ENCODE measurements at places on chromosomes 6 and 20.

- peak; percentile 15 for DNase-seq
These were observed 91.2 kb downstream of the DLL1 start for GRCh38 chr6:170199716-170200115.

DNA sequence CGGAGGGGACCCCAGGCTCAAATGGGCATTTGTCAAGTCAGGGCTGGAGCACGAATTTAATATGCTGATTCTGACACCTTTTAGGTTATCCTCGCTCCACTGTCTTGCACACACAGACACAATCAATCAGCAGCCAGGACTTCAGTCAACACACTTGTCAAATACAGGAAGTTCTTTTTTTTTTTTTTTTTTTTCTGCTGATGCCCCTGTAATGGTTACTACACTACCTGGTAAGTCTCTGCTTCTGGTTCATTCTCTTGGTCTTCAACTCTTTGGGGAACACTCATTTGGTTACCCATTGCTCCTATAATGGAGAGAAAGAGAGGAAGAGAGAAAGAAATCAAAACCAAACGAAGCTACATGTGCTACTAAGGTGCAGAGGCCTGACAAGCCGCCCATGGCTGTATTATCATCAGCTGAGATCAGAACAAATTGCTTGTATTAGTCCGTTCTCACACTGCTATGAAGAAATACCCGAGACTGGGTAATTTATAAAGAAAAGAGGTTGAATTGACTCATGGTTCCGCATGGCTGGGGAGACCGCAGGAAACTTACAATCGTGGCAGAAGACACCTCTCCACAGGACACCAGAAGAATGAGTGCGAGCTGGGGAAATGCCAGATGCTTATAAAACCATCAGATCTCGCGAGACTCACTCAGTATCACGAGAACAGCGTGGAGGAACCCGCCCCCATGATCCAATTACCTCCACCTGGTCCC is 11.8 kb downstream of the BCAS1 start:
- DNase-seq: no peak

- DNase-seq: no peak
These were observed 15.5 kb downstream of the RARS2 start for GRCh38 chr6:87574237-87574804.

- no peak for DNase-seq
These were observed 138.1 kb upstream of the RPS6KA2 start for GRCh38 chr6:166765234-166765541.

- DNase-seq: no peak
These were observed 161.4 kb downstream of the TBXT start for GRCh38 chr6:166005944-166006899.

- no peak for DNase-seq
These were observed 159.3 kb downstream of the CDKAL1 start for GRCh38 chr6:20693466-20694063.

- peak; percentile 40 for DNase-seq
These were observed 2.2 kb downstream of the QKI start for GRCh38 chr6:163416557-163417253.

GRCh38 chr6:166855416-166855815 is 100.9 kb downstream of the RNASET2 start:
- no peak for DNase-seq

- DNase-seq: no peak
These were observed 71.5 kb downstream of the BTBD3 start for GRCh38 chr20:11989018-11989771.

DNA sequence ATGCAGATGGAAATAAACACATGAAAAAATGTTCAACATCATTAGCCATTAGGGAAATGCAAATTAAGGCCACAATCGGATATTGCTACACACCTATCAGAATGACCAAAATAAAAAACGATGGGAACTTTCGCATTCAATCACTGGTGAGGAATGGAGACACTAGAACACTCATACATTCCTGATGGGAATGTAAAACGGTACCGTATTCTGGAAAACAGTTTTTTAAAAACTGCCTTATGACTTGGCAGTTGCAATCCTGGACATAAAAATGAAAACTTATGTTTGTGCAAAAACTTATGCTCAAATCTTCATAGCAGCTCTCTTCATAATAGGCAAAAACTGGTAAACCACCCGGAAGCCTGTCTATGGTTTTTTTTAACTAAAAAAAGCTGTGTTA is 146.0 kb downstream of the CEBPB start:
- DNase-seq: no peak

DNA sequence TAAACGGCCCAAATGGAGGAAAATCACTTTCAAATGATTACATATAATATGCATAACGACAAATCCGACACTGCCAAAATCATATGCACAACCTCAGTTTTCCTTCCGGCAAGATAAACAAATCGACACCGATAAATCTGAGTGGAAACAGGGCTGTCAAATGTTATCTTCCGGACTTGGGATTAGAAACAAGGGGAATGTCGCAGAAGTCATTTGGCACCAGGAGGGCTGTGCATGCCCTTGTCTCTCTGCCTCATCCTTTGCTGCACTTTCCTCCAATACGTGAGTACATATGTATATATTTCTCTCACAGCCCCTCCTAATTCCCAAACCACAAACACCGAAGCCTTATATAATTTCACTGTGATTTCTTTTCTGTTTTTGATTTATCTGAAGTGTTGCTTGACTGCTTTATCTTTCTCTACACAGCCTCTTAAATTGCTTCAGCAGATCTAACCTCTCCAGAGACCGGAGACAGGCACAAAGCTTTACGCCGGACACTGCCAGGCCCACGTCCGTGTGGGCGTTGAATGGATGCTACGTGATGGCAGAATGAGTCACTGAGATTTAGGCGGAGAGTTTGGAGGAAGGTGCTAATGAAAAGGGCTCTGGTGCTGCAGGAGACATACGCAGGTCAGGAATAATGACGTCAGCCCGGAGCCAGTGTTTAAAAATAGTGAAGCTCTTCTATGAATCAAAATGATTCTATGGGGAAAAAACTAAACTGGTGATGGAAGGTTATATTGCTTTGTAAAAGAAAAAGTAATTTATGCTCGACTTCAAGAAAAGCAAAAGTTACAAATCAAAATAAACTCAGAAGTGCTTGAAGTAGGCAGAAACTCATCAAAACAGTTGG is 21.0 kb upstream of the PRELID3B start:
- DNase-seq: no peak

GRCh38 chr6:31060145-31060544 is 49.9 kb downstream of the MUC22 start:
- no peak for DNase-seq

GRCh38 chr6:23499549-23499948 is 626.5 kb upstream of the NRSN1 start:
- DNase-seq: no peak

Measured in Peyer's patch (tissue), 4 donors.